ENCODE measurements at places on chromosomes 3 and 15.

GRCh38 chr3:171979081-171979480 is 60.3 kb upstream of the FNDC3B start:
- no peak for DNase-seq

DNA sequence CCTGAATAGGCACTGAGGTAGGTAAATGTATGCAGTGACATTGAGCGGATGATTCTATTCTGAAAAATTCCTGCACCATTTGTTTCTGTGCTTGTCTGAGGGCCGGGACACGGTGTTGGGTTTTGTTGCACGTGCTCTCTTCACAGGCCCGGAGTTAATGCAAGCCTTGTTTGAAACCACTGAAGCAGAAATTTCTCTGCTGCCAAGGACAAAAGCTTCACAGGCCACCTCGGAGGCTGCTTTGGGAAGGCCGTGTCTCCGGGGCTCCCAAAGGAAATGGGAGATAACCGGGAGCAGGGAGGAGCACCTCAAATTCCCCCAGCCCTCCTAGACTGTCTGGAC is 179.4 kb downstream of the OPA1 start:
- no peak for DNase-seq

DNA sequence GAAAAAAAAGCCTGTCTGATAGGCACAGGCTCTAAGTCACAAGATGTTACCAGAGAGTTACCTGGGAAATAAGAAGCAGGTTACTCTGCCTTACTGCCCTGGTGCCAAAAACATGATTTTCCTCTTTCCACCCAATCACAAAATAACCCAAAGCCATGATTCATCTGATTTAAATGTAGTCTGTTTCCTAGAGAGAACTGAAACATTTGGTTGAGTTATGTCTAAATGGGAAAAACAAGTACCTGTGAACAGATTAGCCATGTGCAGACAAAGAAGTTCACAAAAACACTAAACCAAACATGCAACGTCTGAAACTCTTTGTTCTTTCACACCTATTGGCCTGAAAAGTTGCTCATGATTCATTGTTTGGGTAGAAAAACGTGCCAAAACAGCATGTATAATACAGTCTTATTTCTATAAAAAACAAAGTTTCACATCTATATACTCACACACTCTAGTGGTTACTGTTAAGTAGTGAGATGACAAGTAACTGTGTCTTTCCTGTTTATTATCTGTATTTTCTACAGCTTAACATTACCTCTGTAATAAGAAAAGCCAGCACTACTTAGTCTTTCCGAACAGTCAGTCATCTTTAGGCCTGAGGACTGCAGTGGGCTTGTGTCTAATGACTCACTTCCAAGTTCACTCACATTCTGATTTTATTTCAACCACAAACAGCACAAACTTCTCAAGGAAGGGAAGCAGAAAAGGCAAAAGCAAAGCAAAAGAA is 30.2 kb downstream of the FAM174B start:
- DNase-seq: no peak

- DNase-seq: no peak
These were observed 10.6 kb downstream of the XXYLT1 start for GRCh38 chr3:195260280-195260905.

GRCh38 chr3:149466192-149466591 is 8.3 kb upstream of the TM4SF4 start:
- DNase-seq: no peak

DNA sequence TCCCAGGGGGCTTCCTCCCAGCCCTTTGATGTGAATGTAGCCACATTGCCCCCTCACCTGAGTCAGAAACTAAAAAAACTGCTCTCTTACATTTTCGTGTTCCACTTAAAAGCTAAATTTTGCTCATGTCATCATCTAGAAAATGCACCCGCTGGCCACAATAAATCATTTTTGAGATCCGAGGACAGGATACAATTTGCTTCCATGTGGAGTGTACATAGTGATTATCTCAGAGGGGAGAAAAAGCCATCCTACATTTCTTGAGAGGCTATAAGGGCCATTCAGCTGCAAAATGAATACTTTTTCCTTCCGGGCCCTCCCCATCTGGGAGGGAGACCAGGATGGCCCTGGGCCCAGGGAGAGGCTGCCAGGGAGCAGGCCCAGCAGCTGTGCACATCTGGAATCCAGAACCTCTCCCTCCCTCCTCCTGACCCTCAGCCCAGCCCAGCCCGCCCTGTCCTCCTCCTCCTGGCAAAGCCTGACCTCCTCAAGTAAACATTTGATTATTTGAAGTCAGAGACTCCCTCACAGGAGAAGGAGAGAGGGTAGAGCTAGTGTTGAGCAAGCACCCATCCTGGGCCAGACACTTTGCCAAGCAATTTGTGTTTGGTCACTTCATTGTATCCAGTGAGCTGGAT is 59.1 kb downstream of the CORO2B start:
- DNase-seq: no peak

DNA sequence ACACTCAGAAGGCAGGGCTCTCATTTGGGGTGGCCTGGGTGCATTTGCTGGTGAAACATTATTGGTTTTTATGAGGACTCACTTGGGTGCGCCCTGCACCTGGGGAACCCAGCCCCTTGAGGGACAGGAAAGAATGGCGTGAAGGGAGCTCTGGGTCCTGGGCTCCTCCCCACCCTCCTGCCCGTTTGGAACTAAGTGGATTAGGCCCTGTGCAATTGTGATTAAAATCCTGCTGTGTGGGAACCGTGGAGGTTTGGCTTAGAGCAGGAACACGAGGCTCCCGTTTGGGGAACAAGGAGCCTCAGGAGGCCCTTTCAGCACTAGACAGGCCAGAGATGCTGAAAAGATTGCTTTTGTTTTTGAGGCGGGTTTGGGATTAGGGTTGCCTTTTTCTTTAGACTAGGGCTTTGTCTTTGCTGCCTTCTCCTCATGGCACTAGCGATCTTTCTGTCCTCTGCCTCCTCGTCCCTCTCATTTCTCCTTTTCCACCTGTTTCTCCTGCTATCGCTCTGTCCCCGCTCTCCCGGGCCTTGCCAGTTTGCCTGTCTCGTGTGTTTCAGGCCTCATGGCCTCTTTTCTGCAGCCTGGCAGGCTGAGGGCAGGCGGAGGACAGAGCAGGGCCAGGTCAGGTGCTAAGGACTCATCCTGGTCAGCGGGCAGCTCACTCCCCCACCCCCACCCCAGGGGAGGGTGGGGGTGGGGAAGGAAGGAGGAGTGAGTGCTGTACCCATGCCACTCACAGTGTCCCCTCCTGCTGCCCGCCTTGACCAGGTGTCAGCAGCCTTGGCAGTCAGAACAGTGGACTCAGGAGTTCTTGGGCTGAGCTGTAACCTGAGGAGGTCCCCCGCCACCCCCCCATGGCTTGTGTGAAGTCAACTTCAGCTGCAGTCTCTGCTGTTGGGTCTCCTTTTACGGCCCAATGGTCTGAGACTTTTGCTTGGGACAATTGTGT is 8.6 kb downstream of the MAPKAPK3 start:
- DNase-seq: no peak

DNA sequence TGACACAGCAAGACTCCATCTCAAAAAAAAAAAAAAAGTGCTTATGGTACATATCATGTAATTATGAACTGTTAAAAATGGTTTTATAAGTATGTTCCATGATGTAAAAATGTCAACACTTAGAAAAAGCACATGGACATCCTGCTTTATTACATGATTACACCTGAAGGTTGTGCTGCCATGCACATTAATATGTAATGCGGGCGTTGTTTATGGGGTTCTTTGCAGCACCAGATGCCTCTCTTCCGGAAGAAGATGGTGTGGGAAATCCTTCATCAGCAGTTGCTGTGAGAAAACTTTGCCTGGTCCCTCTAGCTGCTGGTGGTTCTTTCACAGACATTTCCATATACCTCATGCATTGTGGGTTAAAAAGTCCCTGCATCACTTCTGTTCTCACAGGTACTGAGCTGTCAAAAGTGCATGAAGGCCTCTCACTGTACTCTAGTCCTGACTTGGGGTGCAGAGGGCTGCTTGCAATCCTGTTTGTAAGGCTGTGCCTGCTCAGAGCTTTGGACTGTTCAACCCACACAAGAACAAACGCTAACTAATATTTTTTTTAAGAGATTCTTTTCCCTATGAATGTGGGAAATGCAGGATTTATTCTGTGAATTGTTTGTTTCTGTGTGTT is 43.6 kb downstream of the SENP2 start:
- no peak for DNase-seq

- DNase-seq: no peak
These were observed 82.9 kb downstream of the ARRDC4 start for GRCh38 chr15:98043160-98044014.

DNA sequence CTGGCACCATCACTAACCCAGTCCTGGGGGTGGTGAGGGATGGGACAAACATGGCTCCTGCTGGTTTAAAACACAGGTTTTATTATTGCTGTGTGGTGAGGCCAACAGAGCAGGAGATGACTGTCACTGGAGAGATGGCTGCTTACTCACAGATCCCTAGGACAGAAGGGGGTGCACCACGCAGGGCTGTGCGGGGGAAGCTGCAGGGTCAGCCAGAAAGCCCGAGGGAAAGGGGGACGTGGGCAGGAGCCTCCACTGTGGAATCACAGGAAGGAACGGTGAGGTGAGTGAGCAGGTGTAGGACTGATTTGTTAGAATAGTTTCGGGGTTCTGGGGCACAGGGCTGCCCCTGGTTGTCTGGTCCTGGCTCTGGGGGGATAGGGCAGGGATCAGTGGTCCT is 7.5 kb downstream of the CFAP100 start:
- DNase-seq: no peak

- DNase-seq: no peak
These were observed 20.4 kb downstream of the KPNA4 start for GRCh38 chr3:160544844-160545503.

- no peak for DNase-seq
These were observed 470.5 kb upstream of the THBS1 start for GRCh38 chr15:39110336-39110735.

- DNase-seq: no peak
These were observed 10.2 kb downstream of the GAP43 start for GRCh38 chr3:115633467-115633866.

- DNase-seq: no peak
These were observed 72.8 kb upstream of the RARB start for GRCh38 chr3:25355034-25355885.

GRCh38 chr3:104763007-104763406 is 603.7 kb upstream of the ALCAM start:
- DNase-seq: no peak

DNA sequence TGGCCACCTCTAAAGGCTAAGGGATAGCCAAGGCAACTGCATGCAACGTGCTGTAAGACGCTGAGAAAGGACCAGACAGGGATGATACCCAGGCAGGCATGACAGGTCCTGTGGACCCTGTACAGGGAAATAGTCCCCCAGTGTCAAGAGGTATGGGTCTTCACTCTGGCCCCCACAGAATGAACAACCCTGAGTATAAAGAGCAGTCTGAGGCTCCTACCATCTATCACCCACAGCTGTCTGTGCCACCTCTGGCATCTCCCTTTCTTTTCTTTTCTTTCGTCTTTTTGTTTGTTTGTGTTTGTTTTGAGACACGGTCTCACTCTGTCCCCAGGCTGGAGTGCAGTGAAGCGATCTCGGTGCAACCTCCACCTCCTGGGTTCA is 18.7 kb downstream of the SLC25A20 start:
- DNase-seq: no peak

Measured in stimulated activated CD4-positive, alpha-beta T cell treated with anti-CD3 and anti-CD28 coated beads, Interleukin-15, amount 100 ng/mL, for 48 hours (primary cell).